ENCODE measurements at places on chromosomes 11 and 22.

GRCh38 chr22:48605856-48606481, 1221.7 kb downstream of the BRD1 start:
- DNase-seq = no peak

DNA sequence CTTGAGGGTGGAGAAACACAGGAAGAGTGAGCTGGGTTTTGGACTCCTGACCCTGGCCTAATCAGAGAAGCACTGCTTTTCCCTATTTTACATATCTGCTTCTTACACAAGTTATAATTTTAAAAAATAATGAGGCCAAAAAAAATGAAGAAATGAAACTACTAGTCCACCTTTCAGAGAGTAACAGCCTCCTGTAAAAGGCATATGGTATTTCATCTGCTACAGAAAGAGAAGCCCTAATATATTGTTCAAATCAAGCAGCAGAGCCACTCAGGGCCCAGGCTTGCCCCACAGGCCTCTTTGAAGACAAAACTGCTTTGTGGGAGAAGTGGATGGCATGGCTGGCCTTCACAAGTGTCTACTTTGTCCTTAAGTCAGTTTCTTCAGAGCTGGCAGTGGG, 10.0 kb downstream of the DIXDC1 start:
- no peak for DNase-seq

DNA sequence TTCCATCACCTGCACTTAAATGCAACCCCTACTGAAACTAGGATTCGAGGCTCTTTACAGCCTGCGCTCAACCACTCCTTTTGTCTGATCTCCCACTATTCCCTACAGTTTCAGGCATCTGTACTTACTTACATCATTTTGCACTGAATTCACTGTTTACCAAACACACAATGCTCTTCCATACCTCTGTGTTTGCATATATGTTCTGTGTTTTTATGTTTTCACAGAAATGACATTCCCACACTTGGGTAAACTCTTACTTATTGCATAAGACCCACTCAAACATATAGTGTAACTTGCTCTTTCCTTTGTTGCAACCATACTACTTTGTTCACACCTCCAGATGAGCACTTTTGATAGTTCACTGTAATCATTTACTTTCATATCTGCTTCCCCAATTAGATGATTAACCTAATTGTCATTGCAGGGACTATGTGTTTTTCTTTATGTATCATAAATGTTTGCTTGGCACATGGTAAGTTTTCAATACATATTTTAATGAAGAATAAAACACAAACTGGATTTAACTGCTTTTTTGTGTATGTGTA, 54.6 kb downstream of the ZBTB44 start:
- no peak for DNase-seq

DNA sequence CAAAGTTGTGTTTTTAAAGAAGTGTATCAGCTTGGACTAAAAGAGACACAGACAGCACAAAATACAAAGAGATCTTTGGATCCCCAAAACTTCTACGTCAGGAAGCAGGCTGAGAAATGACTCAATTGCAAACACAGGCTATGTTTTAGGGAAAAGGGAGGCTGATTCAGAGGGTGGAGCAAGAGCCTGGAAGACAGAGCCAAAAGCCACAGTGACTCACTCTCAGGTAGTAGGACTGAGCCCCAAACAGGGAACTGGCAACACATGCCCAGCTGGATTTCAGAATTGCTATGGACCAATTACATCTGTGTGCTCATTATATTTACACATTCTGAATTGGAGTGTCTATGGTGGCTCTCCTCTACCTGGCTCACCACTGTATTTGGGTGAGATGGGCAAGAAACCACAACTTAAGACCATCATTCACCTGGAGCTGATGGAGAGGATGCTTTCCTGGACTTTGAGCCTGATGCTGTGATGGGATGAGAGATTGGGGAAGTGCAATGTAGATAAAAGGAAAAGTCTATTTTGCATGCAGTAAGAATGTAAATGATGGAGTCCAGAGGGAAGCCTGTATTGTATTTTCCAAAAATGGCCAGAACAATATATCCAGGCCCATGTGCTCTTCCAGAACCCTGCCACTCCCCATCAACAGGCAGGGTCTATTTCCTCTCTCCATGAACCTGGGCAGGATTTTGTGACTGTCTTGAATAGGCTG, 20.8 kb upstream of the LINC01488 start:
- no peak for DNase-seq

- no peak for DNase-seq
Observed at GRCh38 chr11:109707411-109707810, 285.4 kb downstream of the C11orf87 start.

DNA sequence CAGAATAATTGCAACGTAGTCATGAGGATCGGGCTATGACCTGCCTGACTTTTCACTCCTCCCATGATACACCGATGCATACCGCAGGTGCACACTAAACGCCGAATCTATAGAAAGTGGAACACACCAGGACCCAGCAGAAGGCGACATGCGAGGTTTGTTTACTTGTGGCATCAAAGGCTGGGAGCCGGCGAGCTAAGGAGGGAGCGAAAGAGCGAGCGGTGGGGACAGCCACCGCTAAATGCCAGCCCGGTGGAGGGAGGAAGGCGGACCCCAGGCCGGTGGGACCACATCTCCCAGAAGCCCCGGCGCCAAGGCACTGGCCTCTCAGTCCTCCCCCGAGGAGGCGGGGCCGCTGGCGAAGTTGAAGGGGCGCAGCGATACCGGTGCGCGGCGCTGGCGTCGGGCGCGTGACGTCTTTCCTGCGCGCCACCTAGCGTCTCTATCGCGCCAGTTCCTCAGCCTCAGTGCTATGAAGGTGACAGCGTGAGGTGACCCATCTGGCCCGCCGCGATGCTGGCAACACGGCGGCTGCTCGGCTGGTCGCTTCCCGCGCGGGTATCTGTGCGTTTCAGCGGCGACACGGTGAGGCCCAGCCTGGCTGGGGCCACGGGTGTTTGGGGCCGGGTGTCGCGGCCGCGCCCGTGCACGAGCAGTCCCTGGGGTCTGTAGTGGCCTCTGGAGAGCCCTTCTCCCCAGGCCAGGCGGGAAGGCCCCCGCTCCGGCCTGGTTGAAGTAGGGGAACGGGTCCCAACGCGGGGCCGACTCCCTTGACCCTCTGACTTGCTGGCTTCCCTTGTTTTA, at the start of gene NDUFV1:
NDUFV1 (plus strand) TSS at position 445 of the 804 bp plus-strand sequence; CDS start at position 514, 69 bp downstream.
- peak; percentile 57 for DNase-seq

GRCh38 chr22:37484480-37485394, 1.4 kb downstream of the MFNG start:
- DNase-seq = no peak

DNA sequence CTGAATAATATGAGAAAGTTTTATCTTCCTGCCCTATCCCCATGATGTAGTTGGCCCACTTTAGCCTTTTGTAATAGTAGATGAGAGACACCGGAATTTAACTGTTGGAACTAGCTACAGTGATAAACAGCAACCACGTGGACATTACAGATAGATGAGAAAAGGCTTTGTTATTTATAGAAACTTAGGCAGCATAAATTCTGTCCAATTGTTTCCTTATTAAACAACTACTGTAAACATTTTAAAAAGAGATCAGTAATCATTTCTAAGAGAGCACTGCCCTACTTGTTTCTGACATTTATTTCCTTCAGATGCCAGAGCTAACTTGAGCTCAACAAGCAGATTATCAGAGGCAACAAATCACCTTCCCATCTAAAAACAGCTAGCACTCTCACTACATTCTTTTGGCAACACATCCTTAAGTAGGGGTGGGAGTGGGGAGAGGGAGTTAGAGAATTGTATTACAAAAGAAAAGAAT, 63.1 kb downstream of the SOX6 start:
- DNase-seq = peak; percentile 9

- DNase-seq = no peak
Observed at GRCh38 chr11:105838668-105839384, 183.2 kb downstream of the MSANTD4 start.

DNA sequence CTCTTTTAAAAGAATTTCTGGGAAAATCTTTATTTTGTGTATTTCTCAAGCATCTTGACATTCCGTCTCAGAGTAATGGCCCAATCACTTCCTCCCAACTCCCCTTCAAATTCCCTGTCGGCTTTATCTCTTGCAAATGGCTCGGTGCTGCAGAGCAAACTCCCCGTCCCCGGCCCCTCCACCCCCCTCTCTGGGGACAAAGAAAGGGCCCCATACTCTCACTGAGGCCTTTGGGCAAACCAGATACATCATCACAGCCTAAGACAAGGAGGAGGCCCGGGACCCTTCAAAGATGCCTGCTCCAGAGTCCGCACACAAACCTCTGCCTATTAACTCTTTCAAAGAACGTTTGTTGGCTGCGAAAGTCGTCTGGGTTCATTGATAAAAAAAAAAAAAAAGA, 3.9 kb upstream of the SMIM38 start:
- DNase-seq = no peak

- no peak for DNase-seq
Observed at GRCh38 chr11:44593251-44593650, 27.8 kb downstream of the CD82 start.

DNA sequence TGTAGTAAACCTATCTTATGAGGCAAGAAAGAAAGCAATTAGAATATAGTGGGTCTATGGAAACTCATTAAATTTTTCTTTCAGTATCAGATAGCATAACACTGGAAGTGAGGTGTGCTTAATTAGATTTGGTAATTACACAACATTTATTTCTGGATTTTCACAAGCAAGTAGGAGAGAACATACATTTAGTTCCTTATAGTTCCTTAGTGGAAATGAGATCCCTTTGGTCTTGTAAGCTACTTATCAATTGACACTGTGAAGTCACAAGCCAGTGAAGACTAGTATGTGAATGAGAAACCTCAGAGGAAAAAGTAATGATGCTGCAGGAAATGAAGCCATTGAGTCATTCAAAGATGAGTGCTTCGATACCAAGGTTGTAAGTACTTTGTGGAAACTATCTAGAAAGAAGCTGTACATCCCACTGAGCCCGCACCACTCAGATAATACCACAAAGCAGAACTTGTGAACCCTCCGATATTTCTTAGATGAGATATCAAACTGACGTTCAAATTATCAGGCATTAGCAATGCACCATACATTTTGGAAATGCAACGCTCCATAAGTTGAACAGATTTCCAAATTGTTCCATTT, 53.5 kb downstream of the ENTHD1 start:
- no peak for DNase-seq

- peak; percentile 16 for DNase-seq
Observed at GRCh38 chr11:111749646-111750045, 16.5 kb downstream of the PPP2R1B start.

- DNase-seq = no peak
Observed at GRCh38 chr11:17477361-17477760, 716 bp upstream of the ABCC8 start.

DNA sequence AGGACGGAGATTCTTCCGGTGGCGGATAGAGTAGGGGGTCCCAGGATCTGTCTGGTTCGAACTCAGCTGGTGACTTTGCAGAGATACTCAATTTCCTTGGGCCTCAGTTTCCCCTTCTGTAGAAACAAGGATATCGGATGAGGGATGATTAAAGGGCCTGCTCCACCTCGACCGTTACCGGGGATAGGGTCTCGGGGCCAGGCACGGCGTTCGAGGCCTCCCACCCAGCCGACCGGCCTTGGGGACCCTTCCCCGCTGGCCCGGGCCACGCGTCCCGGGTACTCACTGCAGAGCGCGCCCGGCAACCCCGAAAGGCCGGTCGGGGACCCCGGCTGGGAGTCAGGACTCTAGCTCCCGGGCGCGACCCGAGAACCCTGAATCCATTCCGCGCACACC, 321 bp downstream of the RHBDD3 start:
- DNase-seq = no peak

DNA sequence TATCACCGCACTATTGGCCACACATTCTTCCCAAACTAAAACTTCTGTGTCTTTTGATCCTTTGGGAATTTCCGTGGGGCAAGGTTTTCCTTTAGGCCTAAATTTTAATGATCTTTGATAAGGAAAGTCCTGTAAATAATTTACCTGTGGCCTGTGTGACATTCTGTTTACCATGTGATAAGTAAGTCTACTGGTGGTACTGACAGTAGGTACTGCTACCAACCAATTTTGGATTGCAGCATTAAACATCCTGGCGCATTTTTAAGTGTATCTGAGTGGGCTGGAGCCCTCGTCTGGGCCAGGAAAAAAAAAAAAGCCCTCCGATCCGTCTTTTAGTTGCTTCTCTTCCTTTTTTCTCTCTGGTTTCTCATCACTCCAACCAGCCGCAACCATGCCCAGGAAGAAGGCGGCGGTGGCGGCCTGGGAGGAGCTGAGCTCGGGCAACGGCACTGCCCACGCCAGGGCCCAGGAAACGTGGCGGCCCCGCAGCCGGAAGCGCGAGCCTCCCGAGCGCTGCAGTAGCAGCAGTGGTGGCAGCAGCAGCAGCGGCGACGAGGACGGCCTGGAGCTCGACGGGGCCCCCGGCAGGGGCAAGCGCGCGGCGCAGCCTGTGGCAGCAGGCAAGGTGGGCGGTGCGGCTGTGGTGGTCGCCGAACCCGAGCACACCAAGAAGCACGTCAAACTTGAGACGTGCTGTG, 33.6 kb downstream of the ASRGL1 start:
- no peak for DNase-seq

- no peak for DNase-seq
Observed at GRCh38 chr22:46679706-46680269, 58.3 kb downstream of the CERK start.

DNA sequence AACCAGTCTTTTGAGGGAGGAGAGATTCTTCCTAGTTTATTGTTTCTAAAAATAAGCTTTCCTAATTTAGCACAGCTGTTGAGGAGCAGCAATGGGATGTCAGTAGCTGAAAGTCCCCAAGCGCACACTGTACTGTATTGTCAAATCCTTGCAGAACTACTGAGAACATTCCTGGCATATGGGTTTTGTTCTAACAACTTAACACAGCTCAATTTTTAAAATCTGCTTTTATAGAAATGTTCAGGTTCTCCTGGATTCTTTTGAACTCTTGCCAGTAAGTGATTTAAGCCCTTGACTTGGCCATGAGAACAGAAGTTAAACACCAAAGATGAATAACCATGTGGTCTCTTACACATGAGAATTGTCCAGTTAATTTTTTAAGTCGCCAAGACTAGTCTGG, 218.6 kb downstream of the FAT3 start:
- no peak for DNase-seq

GRCh38 chr11:534396-535209, 773 bp downstream of the HRAS start:
- no peak for DNase-seq

- no peak for DNase-seq
Observed at GRCh38 chr11:119315131-119316015, 1.6 kb downstream of the MCAM start.

DNA sequence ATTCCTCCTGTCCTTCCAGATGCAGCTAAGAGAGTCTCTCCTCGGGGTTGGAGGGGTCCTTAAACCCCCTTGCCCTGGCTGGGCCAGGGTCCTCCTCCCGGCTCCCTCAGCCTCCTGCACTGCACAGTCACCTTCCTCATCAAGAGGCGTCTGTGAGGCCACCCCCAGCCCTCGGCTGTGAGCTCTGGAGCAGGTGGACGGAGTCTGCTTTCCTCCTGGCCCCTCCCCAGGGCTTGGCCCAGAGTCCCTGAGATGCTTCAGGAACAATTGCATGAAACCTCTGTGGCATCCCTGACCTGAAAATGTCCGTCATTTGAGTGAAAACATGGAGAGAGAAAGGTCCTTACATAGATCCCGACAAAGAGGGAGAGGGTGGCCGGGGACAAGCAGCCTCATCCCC, 6.7 kb upstream of the FGF3 start:
- no peak for DNase-seq
